Caudate nucleus (tissue), 63 donors: ENCODE measurements at places on chromosomes 12 and 14.

DNA sequence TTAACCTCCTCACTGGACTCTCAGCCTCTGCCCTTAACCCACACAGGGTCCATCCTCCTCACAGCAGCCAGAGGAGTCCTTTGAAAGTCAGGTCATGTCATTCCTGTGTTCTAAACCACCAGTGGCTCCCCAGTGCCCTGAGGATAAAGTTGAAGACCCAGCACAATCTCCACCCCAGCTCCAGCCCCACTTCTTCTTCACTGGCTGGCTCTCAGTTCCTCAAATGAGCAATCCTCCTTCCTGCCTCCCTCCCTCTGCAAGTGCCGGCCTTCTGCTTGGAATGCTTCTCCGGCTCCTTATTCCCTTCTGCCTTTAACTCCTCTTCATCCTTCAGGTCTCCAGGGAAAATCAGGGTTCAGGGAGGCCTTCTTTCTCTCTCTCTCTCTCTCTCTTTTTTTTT lies 32.0 kb upstream of the SPPL3 start:
- no peak for DNase-seq

DNA sequence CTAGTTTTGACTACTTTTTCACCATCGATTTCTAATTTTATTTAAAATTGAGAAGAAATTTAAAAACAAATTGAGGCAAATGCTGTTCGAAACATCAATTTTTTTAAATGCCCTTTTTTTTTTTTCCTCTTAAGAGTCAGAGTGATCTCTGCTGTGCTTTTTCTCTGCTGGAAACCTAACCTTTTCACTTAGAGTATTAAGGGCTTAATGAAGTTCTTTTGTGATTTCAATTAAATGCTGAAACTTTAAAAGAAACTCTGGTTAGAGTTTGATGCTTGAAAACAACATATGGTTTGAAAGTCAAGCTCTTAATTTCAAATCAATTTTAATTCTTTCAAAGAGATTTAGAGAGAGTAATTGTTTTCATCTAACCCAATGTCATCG lies 171.8 kb downstream of the TMTC2 start:
- DNase-seq: no peak

DNA sequence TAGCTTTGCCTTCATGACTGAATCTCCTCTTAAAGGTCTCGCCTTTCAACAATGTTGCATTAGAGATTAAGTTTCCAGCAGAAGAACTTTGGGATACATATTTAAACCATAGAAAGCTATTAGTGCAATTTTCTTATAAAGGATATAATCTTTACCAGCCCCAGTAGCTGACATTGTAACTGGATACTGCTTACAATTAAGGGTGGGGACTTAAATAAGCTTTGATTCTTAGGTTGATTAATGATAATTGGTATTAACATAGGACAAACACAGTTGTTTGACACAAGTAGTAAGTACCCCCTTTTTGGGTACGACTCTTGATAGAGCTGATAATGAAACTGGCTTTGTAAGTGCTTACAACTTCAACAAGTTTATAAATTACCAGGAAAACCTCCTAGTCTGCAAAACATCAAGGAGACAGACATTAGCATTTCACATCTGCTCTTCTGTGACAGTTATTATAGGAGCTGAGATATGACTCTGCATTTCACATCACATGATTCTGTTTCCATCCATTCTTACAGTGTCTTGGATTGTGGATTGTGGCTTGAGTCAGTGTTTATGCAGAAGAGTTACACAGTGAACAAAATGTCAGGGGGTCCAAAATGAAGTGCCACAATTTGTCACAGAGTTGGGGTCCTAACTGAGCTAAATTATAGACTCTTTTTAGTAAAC lies 249.1 kb upstream of the E2F7 start:
- no peak for DNase-seq

DNA sequence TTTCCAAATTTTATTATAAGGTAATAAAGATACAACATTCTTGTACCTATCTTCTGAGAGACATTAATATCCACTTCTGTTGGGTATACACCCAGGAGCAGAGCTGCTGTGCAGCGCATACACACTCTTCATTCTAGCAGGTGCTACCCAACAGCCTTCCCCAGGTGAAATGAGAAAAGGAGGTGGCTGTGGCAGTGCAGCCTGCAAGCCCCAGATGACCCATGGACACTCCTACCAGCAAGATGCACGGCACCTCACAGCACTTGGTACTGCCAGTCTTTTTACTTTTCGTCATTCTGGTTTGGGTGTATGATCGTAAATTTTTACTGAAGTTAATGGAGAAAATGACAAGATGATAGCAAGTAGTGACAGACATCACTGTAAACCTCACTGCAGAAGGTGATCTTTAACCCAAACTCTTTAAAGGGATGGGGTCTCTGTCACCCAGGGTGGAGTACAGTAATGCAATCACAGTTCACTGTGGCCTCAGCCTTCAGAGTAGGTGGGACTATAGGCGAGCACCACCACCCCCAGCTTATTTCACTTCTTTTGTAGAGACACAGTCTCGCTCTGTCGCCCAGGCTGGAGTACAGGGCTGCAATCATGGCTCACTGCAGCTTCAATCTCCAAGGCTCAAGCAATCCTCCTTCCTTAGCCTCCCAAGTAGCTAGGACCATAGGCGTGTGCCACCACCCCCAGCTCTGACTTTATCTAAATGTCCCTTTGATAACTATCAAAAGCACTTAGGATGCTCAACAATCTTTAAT lies 26.5 kb downstream of the VPS37B start:
- DNase-seq: no peak

- no peak for DNase-seq
Measured at GRCh38 chr12:80156306-80156705, 57.0 kb downstream of the OTOGL start.

GRCh38 chr14:53330441-53330840 lies 177.3 kb upstream of the DDHD1 start:
- no peak for DNase-seq

- DNase-seq: no peak
Measured at GRCh38 chr12:99389751-99390150, 257.8 kb upstream of the GARIN6 start.

DNA sequence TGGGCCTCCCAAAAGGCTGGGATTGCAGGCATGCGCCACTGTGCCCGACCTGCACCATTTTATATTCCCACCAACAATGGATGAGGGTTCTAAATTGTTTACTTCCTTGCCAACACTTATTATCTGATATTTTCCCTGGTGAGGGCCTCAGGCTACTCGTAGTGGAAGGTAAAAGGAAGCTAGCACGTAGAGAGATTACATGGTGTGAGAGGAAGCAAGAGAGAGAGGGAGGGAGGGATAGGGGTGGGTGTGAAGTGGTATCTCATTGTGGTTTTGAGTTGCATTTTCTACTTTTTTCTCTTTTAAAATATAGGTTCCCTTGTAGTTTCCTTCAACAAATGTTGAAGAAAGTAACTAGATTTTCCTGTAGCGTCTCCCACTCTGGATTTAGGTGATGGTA lies 30.9 kb downstream of the MYO1H start:
- DNase-seq: no peak

DNA sequence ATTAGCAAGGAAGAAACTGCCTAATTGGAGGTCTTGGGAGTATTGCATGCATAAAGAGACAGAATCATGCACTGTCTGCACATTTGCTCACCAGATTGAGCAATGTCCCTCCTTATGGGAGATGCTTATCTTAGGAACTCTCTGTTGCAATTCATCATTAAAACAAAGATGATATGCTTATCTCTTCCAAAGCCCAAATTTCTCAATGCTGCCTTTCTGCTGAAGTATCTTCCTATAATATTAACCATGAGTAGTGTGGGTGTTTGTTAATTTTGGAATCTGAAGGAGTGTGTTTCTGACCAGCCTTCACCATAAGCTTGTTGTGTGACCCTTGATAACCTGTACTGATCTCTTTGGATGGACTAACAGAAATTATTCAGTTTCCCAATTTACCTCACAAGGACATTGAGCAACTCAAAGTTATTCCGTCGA lies 1257.6 kb upstream of the FLRT2 start:
- no peak for DNase-seq
